CD4-positive, alpha-beta T cell treated with Interleukin-1 beta for 1 hour (primary cell): ENCODE measurements at places on chromosomes 12 and 14.

GRCh38 chr12:67893022-67893580 is 96.1 kb upstream of the IFNG-AS1 start:
- DNase-seq, result no peak

GRCh38 chr14:67579040-67579439 is 21.0 kb downstream of the PIGH start:
- DNase-seq, result no peak

DNA sequence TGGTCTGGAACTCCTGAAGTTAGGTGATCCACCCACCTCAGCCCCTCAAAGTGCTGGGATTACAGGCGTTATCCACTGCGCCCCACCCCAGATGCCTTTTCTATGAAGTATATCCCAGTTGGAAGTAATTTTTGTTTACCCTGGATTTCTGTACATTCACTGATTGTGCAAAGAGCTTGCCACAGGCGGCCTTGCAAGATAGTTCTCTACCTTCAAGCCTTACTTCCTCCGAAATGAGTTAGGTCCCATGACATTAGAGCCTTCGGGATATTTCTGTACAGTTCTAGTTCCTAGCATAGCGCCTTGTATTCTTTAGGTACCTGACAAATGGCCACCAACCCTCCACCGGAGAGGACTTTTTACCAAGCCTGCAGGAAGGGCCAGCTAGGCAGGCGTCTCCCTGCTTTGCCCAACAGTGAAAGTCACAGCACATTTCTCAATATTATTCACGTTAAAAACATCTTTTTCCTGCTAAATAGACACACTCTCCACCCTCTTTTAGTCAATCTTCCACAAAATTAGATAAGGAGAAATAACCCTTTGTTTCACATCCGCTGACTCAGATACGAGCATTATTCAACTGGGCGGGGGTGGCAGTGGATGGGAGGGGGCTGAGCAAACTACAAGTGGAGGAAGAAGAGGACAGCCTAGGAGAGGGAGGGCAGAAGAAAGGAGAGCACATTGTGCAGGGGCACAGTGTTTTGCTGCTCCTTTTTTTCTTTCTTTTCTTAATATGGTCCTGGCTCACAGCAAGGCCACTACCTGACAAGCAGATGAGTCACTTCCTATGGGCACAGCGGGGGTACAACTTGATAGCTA is 40.0 kb upstream of the CAPRIN2 start:
- no peak for DNase-seq

DNA sequence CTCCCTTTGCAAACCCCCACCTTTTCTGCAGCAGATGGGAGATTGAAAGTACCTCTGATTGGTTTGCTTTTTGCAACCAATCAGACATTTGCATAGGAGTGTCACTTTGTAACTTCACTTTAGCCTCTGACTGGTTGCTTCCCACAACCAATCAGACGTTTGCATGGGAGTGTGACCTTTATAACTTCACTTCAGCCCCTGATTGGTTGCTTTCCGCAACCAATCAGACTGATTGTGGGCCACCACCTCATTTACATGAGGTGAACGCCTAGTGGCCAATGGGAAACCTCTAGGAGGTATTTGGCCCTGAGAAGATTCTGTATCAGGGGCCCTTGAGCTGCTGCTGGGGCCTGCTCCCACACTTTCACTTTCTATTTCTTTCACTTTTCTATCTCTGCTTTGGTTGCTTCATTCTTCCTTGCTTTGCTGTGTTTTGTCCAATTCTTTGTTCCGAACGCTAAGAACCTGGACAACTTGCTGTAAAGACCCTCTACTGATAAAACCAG is 106.0 kb upstream of the PRICKLE1 start:
- no peak for DNase-seq

- no peak for DNase-seq
Observed at GRCh38 chr14:73489481-73490175, 1.1 kb upstream of the RIOX1 start.

GRCh38 chr12:131817241-131817640 is 11.0 kb upstream of the MMP17 start:
- no peak for DNase-seq

DNA sequence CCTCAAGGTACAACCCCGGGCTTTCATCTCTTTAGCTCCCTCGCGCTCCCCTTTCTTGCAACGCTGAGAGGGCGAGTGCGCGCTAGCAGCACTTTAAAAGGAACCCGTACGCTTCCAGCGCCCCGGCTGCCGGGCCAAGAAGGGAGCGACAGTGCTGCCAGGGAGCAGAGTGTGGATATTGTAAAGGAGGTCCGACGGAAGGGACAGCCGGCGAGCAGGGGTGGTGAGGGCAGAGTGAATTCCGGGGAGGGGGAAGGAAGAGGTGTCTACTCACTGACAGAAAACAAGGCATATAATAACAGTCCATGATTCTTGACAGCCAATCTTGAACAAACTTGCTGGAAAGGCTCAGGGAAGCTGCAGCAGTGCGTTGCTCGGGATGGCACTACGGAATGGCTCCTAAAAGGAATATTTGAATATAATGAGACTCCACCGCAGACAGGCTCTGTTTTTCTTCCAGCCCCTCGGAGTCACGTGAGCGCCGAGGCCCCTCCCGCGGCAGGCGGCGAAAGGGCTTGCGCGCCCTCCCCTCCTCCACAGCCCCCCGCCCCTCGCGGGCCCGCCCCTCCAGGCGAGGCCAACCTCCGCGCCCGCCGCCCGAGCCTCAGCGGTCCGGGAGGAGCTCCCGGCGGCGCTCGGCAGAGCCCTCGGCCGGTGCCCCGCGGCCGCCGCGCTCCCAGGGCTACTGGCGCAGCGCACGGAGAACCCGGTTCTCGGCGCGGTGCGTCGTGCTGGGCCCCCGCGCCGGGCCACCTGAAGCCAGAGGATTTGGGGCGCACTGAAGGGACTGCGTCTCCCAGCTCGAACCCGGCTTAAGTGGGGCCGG is 3.4 kb downstream of the BMP4 start:
- DNase-seq, result no peak

DNA sequence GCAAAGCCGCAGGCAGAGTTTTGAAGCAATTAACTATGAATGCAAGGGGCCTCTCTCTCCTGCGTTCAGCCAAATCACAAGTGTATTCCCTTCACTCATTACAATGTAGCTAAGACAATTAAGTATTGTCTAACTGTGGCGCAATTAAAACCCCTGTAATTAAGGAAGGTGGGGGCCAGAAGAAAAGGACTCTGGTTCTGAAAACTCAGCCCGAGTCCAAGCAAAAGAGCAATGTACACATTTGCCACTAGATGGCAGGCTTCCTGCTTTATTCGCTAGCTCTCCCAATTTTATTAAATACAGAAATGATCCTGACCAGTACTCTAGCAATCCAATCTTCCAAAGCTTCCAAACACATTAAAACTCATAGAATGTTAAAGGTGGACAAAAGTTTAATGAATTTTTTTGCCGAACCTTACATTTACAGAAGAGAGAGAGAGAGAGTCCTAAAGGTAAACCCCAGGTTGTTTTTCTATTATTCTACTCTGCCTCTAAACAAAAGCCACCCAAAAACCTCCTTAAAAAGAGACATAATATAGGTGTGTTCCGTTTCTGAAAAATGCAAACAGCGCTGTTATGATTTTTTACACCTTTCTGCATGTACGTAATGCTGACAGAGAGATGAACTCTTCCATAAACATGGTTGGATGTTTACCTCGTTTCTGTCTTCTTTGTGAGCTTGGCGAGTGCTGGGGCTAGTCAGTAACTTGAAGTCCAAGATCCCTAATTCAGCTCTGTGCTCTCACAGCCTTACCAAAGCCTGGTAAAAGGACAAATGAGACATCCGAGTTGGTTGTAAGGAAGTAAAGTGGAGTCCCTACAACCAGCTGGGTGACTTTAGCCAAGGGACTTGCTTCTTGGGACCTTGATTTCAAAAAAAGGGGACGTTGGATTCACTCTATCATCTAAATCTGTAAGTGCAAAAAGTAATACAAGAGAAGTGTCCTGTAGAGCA is 50.9 kb upstream of the VASH1 start:
- DNase-seq, result no peak

- DNase-seq, result no peak
Observed at GRCh38 chr14:70473825-70474224, 21.9 kb downstream of the ADAM21 start.

DNA sequence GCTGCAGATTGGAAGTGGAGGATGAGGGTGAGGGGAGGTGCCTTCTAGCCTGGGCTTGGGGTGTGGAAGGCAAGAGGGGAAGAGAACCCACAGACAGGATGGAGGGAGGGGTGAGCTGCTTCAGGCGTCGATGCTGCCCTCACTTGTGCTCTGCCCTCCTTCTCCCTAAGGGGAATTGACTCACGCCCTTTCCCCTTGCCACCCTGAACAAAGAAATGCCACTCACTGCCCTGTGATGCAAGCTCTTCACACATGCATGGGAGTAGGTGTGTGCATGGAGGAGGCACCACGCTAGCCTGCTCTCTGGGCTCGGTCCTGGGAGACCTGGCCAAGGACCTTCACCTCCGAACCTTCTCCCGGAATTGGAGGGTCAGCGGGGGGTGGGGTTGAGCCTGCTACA is 35.7 kb upstream of the PRMT8 start:
- no peak for DNase-seq

DNA sequence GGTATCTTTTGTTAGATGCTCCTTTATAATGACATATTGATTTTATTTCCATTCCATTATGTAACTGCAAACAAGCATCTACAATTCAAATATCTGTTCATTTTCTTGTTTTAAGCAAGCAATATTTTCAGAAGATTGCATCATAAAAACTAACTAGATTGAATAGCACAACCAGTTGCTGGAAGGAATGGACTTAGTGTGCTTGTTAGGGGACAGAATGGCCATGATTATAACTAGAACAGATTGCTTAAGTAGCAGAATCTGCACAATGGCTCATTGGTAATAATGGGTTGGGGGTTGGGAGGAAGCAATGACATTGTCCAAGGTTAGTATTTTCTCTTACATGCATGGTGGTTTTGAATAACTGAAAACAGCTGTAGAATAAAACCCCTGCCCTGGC is 939.5 kb downstream of the SLC16A7 start:
- no peak for DNase-seq
